Urinary bladder (tissue), 4 donors: ENCODE measurements at places on chromosomes 2 and 18.

DNA sequence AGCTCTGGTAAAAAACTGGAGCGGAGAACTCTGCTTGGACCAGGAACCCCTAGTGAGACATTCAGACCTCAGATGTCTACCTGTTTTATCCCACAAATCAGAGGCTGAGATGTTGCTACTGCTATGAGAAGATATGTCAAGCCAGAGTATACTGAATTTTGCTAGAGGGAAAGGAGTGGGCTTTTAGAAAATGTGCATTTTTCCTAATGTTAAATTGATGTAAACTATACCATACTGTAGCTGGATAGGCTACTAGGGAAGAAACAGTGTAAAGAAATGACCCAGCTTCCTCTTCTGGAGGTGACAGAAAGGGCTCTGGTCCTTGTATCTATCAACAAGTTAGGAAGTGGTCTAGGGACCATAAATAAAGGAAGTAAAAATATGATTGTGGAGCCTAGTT, 65.0 kb downstream of the SLC39A10 start:
- DNase-seq = no peak

GRCh38 chr2:128930101-128930500, 611.4 kb upstream of the HS6ST1 start:
- no peak for DNase-seq

DNA sequence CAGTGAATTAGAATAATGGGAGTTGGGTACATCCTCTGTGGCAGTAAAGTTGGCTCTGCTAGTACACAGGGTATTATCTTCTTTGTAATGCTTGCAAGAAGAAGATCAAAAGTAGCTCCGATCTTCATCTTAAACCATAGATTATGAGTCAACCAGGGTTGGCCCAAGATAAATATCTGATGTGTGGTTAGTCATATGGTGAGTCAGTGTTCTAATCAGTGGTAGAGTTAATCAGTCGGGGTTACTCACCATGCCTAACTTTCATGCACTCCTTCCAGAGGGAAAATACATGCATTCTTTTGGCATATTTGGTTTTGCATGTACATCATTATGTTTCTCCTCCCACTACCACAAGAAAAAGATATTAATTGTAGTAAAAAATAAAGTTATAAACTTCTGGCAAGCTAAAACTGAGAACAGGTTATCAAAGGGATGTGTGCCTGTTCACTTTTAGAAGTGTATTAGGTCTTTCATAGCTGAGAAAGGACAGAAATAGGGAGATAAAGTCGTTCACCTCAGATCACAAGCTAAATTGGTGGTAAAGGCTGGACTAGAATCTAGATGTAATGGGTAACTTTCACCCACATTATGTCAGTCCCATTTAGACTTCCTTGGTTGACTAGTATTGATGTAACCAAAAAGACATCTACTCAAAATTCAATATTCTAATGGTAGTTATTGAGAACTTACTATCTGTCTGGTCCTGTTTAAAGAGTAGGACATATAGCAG, 684.4 kb downstream of the IRS1 start:
- DNase-seq = no peak

DNA sequence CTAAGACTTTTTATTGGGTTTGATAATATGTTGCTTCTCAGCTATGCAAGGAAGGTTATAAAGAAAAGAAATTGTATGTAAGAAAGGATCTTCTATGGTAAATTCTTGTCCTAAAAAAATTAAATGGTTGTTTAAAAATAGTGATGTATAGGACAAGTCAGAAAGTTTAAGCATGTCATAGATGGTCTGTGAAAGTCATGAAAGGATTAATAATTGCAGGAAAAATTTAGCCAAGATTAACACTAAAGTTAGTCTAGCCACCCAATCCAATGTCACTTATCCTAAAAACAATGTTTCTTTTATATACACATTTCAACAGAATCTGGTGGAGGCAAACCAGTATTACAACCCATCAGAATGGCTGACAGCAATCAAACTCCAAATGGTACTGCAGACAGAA, 1046.7 kb upstream of the SLC39A10 start:
- DNase-seq = no peak

DNA sequence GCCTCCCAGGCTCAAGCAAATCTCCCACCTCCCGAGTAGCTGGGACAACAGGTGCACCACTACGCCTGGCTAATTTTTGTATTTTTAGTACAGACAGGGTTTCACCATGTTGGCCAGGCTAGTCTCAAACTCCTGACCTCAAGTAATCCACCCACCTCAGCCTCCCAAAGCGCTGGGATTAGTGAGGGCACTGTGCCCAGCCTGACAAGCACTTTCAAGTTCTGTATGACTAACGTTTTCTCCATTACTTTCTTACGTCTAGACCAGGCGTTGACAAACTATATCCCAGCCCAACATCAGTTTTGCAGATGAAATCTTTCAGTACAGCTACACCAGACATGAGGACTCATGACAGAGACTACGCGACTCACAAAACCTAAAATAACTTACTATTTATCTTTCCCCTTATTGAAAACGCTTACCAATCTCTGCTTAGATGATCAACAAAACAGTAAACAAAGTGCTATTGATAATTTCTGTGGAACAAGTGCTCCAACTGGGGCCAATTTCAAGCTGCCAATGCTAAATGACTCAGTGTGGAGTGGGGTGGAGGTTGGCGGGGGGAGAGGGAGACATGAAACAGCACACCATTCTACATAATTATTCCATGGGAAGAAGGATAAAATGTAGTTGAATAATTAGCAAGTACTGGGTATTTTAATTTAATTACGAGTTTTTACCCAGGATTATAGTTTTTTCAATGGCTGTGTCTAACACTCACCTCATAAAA, 59.1 kb downstream of the SAP130 start:
- DNase-seq = no peak

DNA sequence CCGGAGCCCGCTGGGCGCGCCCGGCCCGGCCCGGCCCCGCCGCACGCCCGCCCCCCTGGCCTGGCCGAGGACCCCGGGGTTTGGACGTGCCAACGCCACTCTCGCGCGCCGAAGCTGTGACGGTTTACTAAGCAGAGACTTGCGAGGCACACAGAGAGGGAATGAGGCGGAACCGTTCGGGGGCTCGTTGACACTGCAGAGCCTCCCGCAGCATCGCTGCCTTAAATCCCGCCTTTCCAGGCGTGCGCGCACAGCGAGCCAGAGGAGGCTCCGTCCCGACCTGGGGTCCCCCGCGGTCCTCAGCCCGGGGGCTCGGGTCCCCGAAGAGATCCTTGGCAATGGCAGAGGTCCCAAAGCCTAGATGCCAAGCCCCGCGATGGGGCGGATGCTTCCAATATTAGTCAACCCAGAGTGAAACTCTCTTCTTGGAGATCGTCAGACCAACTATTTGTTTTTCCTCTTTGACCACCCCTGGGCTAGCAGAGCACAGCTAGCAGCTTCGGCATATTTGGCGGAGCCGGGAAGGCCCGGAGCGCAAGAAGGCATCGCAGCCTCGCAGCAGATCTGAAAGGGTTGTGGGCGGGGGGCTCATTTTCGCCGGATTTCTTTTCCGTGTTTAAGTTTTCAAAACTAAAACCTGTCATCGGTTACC, at the start of gene ZNF385B:
Gene ZNF385B (minus strand): TSS at position 197 of the 652 bp plus-strand sequence.
- DNase-seq = no peak
